ENCODE measurements at places on chromosomes 11 and 22.
A peak's percentile ranks its signal among the peaks of the same experiment; 100 is the strongest.

- H3K36me3 ChIP-seq, result no peaks in the 10 kb centered on the region
- no peaks in the 10 kb centered on the region for H3K27me3 ChIP-seq
- H3K4me1 ChIP-seq, result no peaks in the 10 kb centered on the region
- no peak overlapping the region for H3K4me3 ChIP-seq
These were observed 331.1 kb upstream of the ARHGAP42 start for GRCh38 chr11:100356035-100356434.

DNA sequence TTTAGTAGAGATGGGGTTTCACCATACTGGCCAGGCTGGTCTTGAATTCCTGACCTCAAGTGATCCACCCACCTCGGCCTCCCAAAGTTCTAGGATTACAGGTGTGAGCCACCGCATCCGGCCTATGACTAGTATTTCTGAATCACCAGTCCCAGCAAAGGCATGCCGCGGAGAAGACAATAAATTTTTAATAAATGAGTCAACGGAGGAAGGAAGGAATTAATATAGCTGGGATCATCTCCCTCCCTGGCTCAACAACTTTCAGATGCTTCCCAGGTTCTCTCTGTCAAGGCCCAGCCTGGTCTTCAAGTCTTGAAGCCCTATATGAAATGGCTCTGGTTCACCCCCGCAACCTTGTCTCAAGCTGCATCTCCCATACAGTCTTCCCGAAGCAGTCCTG is 45.7 kb downstream of the CYTH4 start:
- H3K36me3 ChIP-seq, result no peaks in the 10 kb centered on the region
- DNase-seq, result no peak
- peaks cover 97% of the 10 kb centered on the region for H3K27me3 ChIP-seq
- H3K4me3 ChIP-seq, result no peak overlapping the region
- no peaks in the 10 kb centered on the region for H3K4me1 ChIP-seq

- DNase-seq, result no peak
- H3K27ac ChIP-seq, result no peak overlapping the region
- no peaks in the 10 kb centered on the region for H3K27me3 ChIP-seq
- H3K4me1 ChIP-seq, result no peaks in the 10 kb centered on the region
- no peaks in the 10 kb centered on the region for H3K36me3 ChIP-seq
- H3K4me3 ChIP-seq, result no peak overlapping the region
These were observed 16.3 kb downstream of the SULT4A1 start for GRCh38 chr22:43845981-43846380.

GRCh38 chr22:17982572-17983141 is 41.7 kb downstream of the MICAL3 start:
- peaks cover 37% of the 10 kb centered on the region for H3K4me1 ChIP-seq
- H3K27me3 ChIP-seq, result no peaks in the 10 kb centered on the region
- H3K4me3 ChIP-seq, result no peak overlapping the region
- no peaks in the 10 kb centered on the region for H3K36me3 ChIP-seq
- no peak for DNase-seq

DNA sequence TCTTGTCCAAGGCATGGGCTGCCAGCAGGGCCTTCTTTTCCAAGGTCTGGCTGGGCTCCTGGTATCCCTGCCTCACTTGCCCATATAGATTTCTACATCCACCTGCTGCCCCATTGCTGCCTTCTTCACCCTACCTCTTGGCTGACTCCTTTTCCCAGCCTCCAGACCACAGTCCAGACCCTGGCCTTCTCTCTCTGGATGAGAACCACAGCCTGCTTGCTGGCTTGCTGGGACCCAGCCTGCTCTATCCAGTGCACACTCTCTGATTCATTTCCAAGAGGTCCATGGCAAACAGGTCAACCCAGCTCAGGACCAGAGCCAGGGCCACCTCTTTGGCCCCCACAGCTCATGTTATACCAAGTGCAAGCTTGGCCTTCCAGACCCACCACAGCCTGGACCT is 169.4 kb upstream of the BDNF start:
- no peaks in the 10 kb centered on the region for H3K27me3 ChIP-seq
- no peak for DNase-seq
- no peak overlapping the region for H3K27ac ChIP-seq
- H3K4me1 ChIP-seq, result no peaks in the 10 kb centered on the region
- H3K36me3 ChIP-seq, result no peaks in the 10 kb centered on the region

GRCh38 chr11:105034813-105035620 is at the start of gene CASP1:
TSS of gene CASP1 (minus strand) at chr11:105035144. CDS start at chr11:105035113, 31 bp downstream.
- H3K4me1 ChIP-seq, result no peaks in the 10 kb centered on the region
- peak within 1 kb of the TSS; percentile 48 for H3K27ac ChIP-seq
- DNase-seq, result peak; percentile 79
- no peaks in the 10 kb centered on the region for H3K36me3 ChIP-seq
- no peaks in the 10 kb centered on the region for H3K27me3 ChIP-seq
- H3K4me3 ChIP-seq, result peak within 1 kb of the TSS; percentile 36

- H3K36me3 ChIP-seq, result no peaks in the 10 kb centered on the region
- H3K4me3 ChIP-seq, result no peak overlapping the region
- no peak for DNase-seq
These were observed 44.7 kb upstream of the YPEL1 start for GRCh38 chr22:21780259-21780658.

DNA sequence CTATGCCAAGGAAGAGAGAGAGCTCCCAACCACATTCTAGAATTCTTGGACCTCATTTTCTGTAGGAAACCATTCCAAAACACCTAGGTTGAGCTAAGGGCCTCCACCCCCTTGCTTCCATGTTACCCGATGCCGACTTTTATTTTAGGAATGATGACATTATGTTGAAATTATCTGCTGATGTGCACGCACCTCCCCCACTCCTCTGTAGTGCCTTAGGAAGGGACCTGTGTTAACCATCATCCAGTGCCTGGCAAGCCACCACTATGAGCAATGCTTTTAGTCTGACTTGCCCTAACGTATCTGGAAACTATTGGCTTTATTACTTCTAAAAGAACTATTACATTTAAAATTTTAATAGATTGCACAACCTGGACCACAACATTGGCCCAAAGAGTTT is 42.1 kb downstream of the NCAPD3 start:
- no peak for DNase-seq
- no peaks in the 10 kb centered on the region for H3K4me1 ChIP-seq

GRCh38 chr22:36942556-36942955 is 29.1 kb downstream of the CSF2RB start:
- no peaks in the 10 kb centered on the region for H3K4me1 ChIP-seq
- no peak for DNase-seq
- H3K36me3 ChIP-seq, result no peaks in the 10 kb centered on the region
- no peaks in the 10 kb centered on the region for H3K27me3 ChIP-seq
- no peak overlapping the region for H3K27ac ChIP-seq

- no peaks in the 10 kb centered on the region for H3K36me3 ChIP-seq
- H3K4me1 ChIP-seq, result peaks cover 22% of the 10 kb centered on the region
These were observed 74.1 kb downstream of the PIWIL4 start for GRCh38 chr11:94641167-94641761.

DNA sequence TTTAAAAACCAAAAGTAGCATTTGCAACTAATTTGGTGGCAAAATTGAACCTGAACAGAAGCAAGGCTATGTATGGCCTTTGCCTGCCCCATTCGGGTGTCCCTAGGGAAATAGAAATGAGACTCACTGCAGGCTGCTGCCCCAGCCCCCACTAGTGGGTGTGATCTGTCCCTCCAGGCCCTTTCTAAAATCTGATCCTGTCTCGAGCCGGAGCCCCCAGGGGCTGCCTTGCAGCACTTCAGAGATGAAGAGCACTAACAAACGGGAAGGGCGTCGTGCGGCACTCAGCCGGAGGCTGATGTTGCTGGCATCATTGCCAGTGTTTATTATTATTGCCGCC is 43.2 kb downstream of the CD82 start:
- DNase-seq, result no peak
- no peaks in the 10 kb centered on the region for H3K27me3 ChIP-seq
- no peak overlapping the region for H3K27ac ChIP-seq
- H3K4me3 ChIP-seq, result no peak overlapping the region
- H3K36me3 ChIP-seq, result peaks cover 10% of the 10 kb centered on the region

All from sigmoid colon (tissue), 7 donors.